ENCODE measurements at places on chromosomes 11 and 22.

DNA sequence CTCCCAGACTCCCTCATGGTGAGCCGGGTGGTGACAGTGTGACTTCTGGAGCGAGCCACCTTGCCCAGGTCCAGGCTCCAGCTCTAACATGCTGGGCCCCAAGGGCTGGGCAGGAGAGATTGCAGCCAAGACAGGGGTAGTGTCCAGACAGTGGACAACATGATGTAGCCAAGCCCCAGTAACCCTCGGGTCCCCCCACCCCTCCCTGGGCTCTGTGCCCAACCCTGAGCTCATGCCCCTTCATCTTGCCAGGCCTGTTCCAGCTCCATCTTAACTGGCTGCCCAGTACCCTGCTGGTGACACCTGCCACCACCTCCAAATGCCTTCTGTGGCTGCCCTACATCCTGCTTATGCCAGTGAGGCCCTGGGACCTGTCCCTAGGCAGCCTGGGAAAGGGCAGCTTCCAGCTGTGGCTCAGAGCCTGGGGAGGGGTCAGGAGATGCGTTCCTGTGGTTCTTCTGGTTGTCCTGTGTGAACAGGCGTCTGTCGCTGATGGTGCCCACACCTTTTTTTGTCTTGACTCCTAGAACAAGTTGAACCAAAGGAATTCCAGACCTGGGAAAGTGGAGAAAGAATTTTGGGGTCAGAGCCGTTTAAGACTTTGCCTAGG, 12.5 kb upstream of the SYT12 start:
- DNase-seq: no peak

- no peak for DNase-seq
Observed at GRCh38 chr22:27782088-27782487, 19.5 kb downstream of the MN1 start.

GRCh38 chr11:102427068-102427467, 25.5 kb downstream of the TMEM123 start:
- DNase-seq: no peak

GRCh38 chr22:49847751-49848689, 5.6 kb upstream of the ZBED4 start:
- no peak for DNase-seq

DNA sequence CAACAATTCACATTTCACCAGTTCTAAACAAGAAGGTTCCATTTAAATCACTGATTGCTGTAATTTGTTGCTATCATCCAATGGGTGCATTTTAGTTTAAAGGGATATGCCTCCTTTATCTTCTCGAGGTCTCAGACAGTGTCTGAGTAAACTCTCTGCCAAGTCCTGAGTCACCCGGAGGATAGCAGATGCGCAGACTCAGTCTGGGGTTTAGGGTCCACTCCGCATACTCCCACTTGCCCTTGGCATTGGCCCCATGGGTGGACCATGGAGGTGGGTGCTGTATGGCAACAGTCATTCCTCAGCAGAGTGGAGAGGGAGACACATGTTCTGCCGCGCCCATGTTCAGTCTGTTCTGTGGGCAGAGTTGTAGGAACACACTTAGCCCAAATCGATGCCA, 65.4 kb upstream of the CRTAM start:
- no peak for DNase-seq

DNA sequence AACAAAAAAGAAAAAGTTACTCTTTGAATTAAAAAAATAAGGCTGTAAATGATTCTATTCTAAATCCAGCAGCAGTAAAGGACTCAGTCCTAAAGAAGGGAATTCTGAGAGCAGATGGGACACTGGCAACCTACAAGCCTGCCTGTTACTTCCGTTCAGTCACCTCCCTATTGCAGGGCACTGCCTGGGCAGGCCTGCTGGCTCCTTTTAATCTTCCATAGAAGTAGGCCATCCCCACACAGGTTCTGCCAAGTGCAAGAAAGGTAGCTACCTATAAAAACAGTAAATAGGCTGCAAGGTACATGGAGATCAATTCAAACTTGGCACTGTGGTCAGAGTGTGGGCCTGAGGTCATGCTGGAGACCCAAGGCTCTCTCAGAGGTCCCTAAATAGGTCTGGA, 136.4 kb downstream of the TRIM44 start:
- DNase-seq: no peak

Data from activated effector memory CD4-positive, alpha-beta T cell treated with Interleukin-2 at 50 U/mL for 16 hours (primary cell).